Astrocyte (in vitro differentiated cells and primary cell): ENCODE measurements at places on chromosomes 12 and 14. TPM values are rescaled to one million over a fixed set of nuclear protein-coding genes. Genes with fewer than 3 reads are reported as not detected.

The ADIPOR2 gene
- 52.8 and 56.6 TPM in 2 replicates for total RNA-seq

The HOXC13 gene
- total RNA-seq, result not detected in 2 replicates

The PLEK2 gene
- total RNA-seq, result 0.75 and 1.3 TPM in 2 replicates

The GPRC5D gene
- not detected in 2 replicates for total RNA-seq

The ASB8 gene
- total RNA-seq, result 25.1 and 29.9 TPM in 2 replicates

The HOXC6 gene
- total RNA-seq, result not detected in 2 replicates

The ACSS3 gene
- total RNA-seq, result 13.9 and 16.8 TPM in 2 replicates

The ZNF891 gene
- 1.2 TPM in 2 replicates for total RNA-seq

The PPFIA2 gene
- total RNA-seq, result 0.59 and 1.3 TPM in 2 replicates

The KRT83 gene
- total RNA-seq, result not detected in 2 replicates

The FRMD6 gene
- total RNA-seq, result 492 and 498 TPM in 2 replicates

The MYL2 gene
- 0.48 TPM in 1 of 2 replicates, not detected in the other for total RNA-seq
